ELR (cell line): ENCODE measurements at places on chromosomes 12 and 14.

DNA sequence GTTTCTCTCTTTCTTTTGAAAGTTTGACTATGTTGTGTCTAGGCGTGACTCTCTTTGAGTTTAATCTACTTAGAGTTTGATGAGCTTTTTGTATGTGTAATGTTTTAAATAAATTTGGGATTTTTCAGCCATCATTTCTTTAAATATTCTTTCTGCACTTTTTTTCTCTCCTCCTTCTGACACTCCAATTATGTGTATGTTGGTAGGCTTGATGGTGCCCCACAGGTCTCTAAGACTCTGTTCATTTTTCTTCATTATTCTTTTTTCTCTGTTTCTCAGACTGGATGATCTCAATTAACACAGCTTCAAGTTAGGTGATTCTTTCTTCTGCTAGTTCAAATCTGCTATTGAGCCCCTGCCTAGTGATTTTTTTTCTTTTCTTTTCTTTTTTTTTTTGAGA lies 14.5 kb upstream of the CCND2 start:
- DNase-seq, result no peak

- no peak for DNase-seq
Measured at GRCh38 chr14:86510491-86510890, 980.5 kb downstream of the FLRT2 start.

GRCh38 chr12:40999210-40999609 lies 188.9 kb upstream of the PDZRN4 start:
- no peak for DNase-seq

DNA sequence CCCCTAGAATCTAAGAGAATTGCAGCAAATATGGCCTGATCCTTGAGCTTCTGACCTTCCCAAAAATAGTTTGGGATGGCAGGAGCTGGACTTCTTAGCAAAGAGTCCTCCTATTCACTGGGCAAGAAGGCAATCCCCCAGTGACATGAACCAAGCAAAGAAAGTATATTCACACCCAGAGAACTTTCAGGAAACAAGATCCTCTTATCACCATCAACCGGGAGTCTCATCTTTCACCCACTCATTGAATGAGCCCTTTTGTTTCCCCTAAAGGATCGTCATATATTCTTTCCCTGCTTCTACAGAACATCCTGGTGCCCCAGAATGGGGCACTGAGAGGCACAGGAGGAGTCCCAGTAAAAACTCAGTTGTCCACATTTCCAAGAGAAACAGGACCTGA lies 19.7 kb downstream of the SPTB start:
- DNase-seq, result no peak

DNA sequence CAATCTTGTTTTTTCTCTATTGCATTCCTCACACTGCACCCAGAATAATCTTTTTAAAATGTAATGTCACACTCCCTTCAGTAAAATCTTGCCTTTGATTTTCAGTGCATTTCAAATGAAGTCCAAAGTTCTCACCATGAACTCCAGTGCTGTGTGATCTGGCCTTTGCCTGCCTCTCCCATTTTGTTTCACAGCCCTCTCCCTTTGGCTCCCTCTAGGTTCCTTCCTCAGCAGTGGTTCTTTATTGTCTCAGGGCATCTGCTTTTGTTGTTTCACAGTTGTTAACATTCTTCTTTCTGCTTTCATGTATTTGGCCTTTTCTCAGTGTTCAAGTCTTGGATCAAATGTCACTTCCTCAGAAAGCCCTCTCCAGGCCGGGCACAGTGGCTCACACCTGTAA lies 84.5 kb upstream of the AMN1 start:
- no peak for DNase-seq

DNA sequence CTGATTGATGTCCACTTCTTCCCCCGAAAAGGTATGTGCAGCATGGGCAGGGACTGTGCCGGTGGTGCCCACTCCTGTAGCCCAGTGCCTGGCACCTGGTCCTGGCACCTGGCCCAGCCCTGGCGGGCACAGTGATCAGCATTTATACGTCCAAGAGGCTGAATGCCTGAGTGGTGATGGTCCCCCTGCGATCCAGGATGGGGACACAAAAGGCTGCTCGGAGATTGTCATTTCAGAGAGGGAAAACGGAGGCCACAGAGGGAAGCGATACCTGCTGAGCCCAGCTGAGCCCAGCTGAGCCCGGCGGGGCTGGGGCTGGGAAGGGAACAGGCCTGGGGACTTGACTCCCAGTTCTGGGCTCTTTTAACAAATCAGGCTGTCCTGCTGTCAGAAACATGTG lies 55.8 kb downstream of the PRIMA1 start:
- no peak for DNase-seq

GRCh38 chr14:87196436-87196835 lies 796.5 kb downstream of the GALC start:
- DNase-seq, result no peak

DNA sequence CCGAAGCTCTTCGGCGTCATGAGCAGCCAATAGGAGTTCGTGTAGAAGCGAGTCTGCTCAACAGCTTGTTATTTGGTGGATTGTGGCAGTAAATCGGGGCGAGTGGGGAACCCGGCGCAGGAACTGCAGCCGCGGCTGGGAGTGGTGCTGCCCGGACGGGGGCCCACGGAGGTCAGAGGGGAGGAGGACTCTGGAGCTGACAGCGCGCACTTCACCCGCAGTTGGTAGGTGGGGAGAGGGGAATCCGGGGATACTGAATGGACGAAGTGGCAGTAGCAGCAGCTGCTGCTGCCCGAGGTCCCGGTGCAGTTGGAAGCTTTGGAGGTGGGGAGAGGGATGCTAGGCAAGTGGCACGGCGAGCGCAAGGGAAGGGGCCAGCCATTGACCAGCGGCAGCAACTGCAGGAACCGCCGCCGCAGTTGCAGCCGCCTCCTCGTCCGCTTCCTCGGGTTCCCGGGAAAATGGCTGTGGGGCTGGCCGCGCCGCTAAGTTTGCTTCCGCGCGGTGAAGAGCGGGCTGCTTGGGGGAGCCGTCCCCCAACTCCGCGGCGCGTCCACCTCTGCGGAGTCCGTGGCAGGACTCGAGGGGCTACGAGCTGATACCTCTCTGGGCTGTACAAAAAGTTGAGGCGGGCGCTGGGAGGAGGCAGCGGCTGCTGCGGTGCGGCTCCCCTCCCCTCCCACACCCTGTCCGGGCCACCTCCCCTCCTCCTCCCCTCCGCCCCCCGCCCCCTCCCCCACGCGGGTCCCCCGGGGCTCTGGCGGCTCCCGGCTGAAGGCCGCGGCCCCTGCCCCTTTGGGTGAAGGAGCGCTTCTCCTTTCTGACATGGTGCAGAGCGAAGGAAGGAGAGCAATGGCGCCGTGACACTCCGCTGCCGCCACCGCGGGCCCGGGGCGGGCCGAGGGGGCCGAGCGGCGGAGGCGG lies at the start of gene ARID4A:
Gene ARID4A, plus strand, starts transcription at position 79 of the 924 bp plus-strand sequence. CDS start 1,300 bp downstream, outside the sequence.
- no peak for DNase-seq

DNA sequence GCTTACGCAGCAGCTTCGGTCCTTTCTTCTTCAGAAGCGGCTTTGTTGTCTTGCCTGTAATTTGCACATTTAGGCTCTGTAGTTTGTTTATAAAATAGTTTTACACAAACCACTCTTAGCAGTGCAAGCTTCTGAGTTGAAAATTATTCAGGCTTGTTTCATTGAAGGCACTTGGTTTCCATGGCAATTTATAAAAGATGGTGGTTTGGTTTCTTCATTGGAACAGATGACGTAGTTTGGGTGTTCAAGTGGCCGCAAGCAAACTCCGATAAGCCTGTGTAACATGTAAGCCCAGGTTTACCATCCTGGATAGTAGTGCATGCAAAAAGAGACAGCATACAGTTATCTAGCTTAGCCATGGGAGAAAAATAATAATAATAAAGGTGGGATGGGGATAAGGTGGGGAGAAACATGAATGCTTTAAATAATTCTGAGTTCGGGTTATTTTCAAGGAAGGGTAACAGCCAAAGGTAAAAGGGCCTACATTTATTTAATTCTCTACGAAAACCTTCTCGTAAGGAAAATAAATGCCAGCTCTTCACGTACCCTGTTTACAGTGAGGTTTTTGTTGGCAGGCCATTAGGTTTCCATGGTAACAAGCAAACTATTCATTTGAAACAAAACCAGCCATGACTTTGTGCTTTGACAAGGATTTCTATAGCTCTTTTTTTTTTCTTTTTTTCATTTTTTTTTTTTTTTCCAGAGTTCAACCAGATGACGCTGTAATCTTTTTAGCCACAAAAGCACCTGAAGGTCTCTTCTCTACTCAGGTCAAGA lies 189.6 kb upstream of the RPL10L start:
- DNase-seq, result no peak

DNA sequence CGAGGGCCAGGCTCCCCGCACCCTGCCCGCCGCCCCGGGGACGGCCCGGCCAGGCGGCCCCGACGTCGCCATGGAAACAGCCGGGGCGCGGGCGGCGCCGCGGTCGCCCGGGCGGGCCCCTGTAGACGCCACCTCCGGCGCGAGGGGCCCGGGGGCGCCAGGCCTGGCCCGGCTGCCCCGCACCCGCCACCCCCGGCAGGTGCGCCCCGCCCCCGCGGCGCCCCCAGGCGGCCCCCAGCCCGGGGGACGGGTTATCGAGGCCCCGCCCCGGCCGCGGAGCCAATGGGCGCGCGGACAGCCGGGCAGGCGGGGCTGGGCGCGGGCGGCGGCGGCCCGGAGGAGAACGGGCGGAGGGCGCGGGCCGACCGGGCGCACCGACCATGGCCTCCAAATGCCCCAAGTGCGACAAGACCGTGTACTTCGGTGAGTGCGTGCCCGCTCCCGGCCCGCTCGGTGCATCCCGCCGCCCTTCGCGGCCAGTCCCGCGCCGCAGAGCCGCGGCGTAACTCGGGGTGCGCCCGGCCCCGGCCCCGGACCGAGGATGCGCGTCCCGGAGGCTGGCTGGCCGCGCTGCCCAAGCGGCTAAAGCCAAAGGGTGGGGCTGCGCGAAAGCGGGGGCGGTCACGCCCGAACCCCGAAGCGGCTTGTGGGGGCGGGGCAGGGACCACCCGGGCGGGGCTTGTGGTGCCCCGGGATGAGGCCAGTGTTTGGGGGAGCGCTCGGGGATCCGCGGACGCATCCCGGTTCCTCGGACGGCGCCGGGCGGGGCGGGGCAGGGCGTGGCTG lies at the start of gene CRIP2:
Gene CRIP2, plus strand, starts transcription at position 339 of the 786 bp plus-strand sequence. Its CDS starts 42 bp downstream, at position 381.
- DNase-seq, result peak; percentile 49

- DNase-seq, result no peak
Measured at GRCh38 chr14:24135584-24135833, 485 bp upstream of the PSME1 start.

DNA sequence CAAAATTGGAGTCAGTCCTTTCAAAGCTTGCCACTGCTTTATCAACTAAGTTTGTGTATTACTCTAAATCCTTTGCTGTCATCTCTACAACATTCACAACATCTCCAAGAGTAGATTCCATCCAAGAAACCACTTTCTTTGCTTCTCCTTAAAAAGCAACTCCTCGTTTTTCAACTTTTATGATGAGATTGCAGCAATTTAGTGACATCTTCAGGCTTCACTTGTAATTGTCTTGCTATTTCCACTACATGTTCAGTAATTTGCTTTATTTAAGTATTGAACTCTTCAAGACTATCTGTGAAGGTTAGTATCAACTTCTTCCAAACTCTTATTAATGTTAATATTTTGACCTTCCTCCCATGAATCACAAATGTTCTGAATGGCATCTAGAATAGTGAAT lies 747.9 kb downstream of the TMTC2 start:
- DNase-seq, result no peak

DNA sequence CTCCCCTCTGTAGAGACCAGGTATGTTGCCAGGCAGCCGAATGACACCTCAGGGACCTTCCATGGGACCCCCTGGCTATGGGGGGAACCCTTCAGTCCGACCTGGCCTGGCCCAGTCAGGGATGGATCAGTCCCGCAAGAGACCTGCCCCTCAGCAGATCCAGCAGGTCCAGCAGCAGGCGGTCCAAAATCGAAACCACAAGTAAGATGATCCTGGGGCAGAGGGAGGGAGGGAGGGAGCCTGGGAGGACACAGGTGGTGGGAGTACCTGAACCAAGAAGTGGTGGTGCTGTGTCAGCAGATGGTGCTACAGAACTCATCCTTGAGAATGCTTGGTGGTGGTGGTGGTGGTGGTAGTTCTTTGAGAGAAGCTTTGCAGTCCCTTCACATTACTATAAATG lies 1.0 kb downstream of the SMARCD1 start:
- DNase-seq, result no peak

- DNase-seq, result no peak
Measured at GRCh38 chr12:54001283-54002187, 1.6 kb downstream of the HOXC9 start.

- no peak for DNase-seq
Measured at GRCh38 chr14:71155743-71156142, 248.5 kb downstream of the PCNX1 start.

GRCh38 chr14:37251775-37252174 lies 54.0 kb downstream of the MIPOL1 start:
- peak; percentile 15 for DNase-seq

DNA sequence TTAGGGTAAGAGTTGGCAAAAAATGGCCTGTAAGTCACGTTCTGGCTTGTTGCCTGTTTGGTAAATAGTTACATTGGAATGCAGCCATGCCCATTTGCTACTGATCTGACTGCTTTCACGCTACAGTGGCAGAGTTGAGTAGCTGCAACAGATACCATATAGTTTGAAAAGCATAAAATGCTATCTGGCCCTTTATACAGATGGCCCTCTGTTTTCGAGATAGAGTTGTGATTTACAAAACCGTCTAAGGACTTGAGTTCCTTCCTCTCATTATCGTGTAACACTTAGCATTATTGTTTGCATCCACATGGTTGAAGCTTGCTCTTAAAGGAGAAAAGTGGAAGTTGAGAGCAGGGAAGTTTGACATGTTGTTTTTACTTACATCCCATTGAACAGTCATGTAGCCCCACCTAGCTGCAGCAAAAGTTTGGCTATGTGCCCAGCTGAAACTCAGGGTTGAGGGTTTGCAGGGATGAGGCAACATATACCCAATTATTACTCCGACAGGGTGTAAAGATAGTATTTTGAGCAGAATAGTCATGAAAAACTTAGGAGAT lies 11.3 kb upstream of the SCFD1 start:
- DNase-seq, result peak; percentile 58
